Bronchial epithelial cell (primary cell): ENCODE measurements at places on chromosomes 12 and 14. TPM values are rescaled to one million over a fixed set of nuclear protein-coding genes. Genes with fewer than 3 reads are reported as not detected.

GRCh38 chr12:38138225-38139221 lies 178.1 kb upstream of the ALG10B start:
- peak; percentile 52 for DNase-seq

GRCh38 chr12:18436170-18436569 lies 174.9 kb downstream of the PIK3C2G start:
- DNase-seq: no peak

Gene TMCC3
- total RNA-seq: 5.8 and 8.8 TPM in 2 replicates

Gene OVCH1
- 0.26 TPM in 1 of 2 replicates, not detected in the other for total RNA-seq

DNA sequence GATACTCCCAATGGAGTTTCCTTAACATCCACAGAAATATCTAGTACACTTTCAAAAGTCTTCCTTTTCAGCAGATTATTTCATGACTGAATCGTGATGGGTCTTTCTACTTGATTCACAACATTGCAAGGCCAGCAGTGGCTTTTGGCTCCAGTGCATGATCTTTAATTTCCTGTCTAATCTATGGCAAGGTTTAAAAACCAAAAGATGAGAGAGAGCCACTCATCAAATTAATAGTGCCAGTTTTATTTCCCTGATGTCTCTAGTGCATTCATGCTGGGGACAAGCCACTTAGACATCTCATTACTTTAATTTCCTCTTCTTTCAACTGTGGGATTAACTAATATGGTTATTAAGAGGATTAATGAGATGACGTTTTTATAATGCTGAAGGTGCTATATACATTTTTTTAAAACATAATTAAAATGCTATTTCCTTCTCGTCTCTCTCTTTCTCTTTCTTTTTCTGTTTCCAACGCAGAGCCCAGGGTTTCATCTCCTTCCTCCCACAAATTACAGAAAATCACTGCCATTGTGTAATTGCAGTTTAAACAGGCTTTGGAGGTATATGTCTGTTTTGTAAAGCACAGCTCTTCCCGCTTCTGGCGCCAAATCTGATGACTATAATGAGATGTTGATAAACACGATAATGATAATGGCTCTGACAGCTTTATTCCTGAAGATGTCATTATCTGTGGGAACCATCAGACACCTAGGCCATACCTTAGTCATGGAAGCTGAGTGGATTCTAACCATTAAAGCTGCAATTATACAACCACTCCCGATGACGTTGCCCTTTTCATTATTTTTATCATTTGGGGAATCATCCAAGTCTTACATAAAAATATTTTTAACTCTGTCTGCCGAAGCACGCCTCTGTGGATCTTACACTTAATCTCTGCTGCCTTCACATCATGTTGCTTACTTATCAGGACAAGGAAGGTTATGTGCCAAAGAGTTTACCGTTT lies 103.1 kb upstream of the PPM1H start:
- DNase-seq: no peak

- DNase-seq: peak; percentile 22
Measured at GRCh38 chr12:105013892-105014291, 27.8 kb downstream of the NOPCHAP1 start.

DNA sequence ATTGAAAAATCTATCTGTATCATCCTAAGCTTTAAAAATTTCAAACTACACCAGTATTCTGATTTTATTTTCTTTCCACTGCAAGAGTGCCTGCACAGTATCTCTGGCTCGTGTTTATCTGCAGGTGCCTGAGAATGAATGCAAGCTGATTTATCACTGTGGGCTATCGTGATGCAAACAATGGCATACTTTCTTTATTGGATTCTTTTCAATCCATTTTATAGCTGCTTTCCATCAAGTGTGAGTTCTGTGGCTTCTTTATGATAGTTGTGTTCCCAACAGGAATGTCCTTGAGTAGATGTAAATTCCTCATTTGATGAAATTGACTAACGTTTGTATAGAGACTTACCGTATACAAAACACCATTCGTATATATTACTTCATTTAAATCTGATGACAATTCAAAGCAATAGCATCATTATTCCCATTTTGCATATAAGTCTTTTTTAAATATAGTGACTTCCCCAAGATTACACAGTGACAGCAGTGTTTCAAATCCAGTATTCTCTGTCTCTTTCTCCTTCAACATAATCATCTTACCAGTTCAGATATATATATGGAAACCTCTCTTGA lies 160.3 kb upstream of the ABCD2 start:
- no peak for DNase-seq

DNA sequence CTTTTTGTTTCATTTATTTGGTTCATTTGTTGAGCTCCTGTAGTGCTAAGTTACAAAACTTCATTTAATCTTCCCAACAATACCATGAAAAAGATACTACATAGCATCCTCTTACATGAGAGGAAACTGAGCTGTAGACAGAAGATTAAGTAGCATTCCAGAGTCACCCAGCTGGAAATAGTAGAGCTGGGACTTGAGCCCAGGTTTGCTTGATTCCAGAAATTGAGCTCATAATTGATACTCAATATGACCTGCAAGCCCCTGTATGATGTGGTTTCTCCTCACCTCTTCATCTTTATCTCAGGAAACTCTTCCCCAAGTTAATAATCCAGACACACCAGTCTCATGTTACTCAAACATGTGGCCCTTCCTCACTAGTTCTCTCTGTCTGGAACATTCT lies 87.0 kb upstream of the DAAM1 start:
- no peak for DNase-seq

Gene DLST
- total RNA-seq: 48.2 and 58.5 TPM in 2 replicates

Gene ST8SIA1
- total RNA-seq: under 0.01 and 0.13 TPM in 2 replicates

GRCh38 chr14:97298331-97298730 lies 501.1 kb downstream of the VRK1 start:
- DNase-seq: no peak

GRCh38 chr12:124687917-124688316 lies 120.5 kb upstream of the NCOR2 start:
- DNase-seq: no peak

Gene MMP19
- 0.13 and 0.53 TPM in 2 replicates for total RNA-seq

GRCh38 chr14:20855652-20856291 lies 35.4 kb upstream of the RNASE3 start:
- peak; percentile 72 for DNase-seq

Gene CREBL2
- 17.9 and 23.9 TPM in 2 replicates for total RNA-seq

Gene SLC10A1
- not detected in 2 replicates for total RNA-seq

DNA sequence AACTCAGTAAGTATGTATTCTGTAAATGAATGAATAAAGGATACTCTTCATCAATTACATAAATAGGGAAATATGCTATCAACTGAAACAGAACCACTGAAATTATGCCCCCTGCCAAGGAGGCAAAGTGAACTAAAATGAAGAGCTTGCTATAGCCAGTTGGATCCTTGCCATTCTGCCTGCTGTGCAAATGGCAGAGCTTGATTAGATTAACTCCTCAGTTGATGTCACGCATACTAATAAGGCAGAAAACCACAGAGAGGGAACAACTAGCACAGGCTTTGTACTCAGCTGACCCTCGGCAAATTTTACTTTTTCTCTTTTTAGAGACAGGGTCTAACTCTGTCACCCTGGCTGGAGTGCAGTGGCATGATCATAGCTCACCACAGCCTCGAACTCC lies 36.7 kb upstream of the FERMT2 start:
- no peak for DNase-seq

- peak; percentile 72 for DNase-seq
Measured at GRCh38 chr14:102323102-102323501, 3.6 kb downstream of the ZNF839 start.

Gene FRMD6
- total RNA-seq: 136 and 224 TPM in 2 replicates

Gene DPY19L2
- total RNA-seq: under 0.01 and 0.13 TPM in 2 replicates

DNA sequence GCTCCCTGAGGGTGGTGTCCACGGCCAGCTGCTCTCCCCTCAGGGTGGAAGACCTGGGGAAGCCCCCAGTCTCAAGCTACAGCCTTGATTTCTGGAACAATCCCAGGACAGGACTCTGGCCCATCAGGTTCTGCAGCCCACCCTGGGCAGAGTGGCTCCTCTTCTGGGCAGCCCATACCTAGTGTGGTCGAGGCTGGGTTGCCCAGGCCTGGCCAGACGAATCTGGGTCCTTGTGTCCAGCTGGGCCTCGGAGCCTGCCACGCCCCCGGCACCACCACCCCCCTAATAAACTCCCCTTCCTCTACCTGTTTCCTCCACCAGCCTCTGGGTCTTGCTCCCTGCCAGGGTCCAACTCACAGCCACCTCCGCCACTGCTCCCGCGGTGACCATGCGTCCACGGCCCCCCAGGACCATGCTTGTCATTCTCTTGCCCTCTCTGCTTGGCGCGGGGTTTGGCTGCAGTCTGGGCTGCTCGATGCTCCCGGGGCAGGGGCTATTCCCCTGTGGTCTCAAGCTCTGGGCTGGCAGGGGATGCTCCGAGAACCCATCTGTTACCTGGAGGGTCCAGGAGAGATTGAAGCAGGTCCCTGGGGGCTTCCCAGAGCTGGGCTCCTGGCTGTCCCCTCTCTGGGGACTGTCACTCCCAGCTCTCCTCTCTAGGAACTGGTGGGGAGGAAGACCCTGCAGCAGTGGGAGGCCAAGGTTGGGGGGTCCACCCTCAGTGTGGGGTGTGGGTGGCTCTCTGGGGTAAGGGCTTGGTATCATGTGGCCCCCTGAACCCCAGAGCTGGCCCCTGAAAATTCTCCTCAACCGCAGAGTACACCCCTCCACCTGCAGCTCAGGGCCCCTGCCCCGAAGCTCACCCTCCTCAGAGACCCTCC lies 8.7 kb upstream of the GPR132 start:
- no peak for DNase-seq
